ENCODE measurements at places on chromosomes 12 and 14. TPM values are rescaled to one million over a fixed set of nuclear protein-coding genes. Genes with fewer than 3 reads are reported as not detected.

- DNase-seq, result no peak
Observed at GRCh38 chr14:94545131-94545841, 16.0 kb upstream of the SERPINA4 start.

DNA sequence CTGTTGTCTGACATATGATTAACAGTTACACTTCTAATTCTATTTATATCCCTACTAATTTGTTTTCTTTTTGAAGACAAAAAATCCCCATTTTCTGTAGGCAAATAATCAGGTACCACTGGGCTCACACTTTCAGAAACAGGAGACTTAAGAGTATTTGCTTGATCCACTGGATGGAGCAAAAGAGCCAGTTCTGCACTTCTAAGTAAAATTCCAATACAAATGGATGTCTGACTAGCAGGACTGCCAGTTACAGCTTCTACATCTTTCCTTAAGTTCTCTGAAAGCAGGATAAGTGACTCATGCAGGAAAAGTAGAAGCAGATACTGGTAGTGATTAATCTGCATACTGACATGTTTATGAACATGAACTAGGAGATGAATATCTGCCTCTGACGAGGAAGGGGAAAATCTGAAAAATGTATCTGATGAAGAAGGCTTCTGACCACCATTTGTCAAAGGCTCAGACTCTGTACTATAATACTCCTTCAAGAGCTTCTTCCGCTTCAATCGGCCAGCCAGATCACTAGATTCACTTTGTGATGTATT lies 73.8 kb upstream of the ANKS1B start:
- DNase-seq, result peak; percentile 3

DNA sequence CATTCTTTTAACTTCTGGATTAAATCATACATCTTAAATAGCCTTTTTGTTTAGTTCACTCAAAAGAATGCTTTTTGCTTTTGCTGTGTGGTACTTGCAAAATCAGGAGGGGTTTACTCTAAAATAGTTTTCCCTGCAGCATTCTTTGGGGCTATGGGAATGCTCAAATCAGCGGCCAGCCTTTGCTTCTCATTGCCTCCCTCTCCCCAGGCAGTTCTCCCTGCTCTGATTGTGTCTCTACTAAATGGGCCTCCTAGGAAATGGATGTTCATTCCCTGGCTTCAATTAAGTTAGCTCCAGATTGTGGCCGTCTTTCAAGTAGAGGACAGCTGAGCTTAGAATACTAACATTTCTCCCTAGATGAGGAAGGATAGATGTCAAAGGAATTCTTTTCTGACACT lies 4.4 kb downstream of the TULP3 start:
- no peak for DNase-seq

DNA sequence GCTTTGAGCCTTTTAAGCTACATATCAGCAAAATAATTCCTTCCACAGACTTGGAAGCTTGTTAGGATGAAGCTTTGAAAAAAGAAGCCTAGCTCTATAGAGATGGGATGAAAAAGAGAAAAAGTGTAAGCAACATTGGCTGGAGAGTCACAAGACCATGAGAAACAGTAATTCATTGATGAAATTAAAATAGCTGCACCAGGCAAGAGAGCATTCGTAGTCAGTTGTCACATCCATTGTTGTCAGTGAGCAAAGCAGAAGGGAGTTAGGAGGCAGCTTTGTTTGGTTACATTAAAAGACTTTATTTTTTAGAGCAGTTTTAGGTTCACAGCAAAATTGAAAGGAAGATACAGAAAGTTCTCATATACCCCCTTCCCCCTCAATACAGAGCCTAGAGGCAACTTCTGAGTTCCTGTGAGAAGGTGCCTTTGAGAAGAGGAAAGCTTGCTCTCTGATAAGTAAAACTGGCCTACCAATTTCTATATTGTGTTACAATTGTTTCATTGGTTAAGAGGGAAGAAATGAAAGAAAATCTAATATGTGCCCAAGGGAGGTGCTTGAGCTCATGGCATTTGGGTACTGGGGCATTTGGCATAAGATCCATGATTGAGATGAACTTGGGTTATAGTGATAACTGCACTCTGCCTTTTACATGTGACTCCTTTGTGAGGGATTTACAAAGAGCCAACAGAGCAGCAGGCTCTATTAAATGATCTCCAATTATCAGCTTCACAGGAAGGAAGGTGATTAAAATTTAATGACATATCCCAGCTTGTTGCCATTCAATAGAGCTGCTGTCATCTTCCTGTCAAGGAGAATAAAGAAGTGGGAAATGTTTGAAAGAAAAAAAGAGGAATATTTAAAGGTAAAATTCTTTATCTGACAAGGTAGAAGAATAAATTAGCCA lies 361.3 kb upstream of the TMTC1 start:
- no peak for DNase-seq

- peak; percentile 36 for DNase-seq
Observed at GRCh38 chr12:57151741-57152630, 4.6 kb upstream of the LRP1-AS start.

- DNase-seq, result peak; percentile 27
Observed at GRCh38 chr12:25155022-25155576, 39.9 kb downstream of the DNAI7 start.

DNA sequence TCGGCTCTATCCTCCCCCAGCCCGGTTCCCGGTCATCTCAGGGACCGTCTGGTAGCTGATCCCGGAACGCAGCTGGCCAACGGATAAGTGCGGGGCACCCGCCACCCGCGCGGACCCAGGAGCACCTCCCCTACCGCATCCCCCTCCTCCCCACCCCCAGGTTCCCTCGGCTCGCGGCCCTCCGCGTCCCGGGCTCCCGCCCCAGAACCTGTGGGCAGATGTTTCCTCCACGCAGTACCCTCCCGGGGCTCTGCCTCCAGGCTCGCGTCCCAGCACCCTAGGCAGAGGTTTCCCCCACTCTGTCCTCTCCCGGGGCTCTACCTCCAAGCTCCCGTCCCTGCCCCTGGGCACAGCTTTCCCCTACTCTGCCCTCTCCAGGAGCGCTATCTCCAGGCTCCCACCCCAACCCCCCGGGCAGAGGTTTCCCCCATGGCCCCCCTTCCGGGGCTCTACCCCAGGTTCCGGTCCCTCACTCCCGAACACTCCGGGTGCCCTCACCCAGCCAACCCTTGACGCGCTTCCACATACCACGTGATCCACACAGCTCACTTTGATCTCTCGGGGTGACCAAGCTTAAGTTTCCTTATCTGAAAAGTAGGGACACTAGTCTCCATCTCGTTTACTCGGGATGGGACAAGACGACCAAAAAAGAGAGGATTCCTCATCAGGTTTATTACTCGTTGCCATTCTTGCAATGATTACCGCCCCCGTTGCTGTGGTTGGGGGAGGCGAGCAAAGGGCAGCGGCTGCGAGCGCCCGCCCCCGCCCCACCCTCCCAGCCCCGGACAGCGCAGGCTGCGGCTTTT lies at the start of gene CCDC38:
Gene CCDC38 (minus strand): TSS at position 91 of the 806 bp plus-strand sequence. CDS start 6,105 bp downstream, outside the sequence.
- DNase-seq, result peak; percentile 85

DNA sequence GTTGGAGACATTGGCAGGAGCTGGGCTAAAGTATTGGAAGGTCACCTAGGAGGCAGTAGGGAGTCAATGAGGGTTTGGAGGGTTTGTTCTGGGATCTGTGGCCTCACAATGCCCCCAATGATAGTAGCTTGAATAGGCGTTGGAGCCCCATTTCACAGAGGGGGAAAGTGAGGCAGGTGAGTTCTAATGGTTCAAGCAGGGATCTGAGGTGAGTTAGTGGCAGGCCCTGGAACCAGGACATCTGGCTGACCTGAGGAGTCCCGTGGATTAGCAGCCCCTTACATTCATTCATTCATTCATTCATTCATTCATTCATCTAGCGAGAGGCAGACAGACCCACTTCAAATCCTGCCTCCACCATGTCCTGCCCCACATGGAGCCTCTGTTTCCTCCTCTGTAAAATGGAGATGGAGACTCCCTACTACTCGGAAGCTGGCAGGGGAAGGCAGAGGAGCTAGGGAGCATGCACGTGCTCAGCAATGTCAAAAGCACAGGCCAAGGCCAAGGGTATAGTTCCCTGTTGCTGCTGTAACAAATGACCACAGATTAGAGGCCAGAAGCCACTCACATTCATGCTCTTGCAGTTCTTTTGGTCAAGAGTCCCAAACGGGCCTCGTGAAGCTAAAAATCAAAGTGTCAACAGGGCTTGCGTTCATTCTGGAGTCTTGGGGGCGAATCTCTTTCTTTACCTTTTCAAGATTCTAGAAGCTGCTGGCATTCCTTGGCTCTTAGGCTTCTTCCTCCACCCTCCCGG lies 2.2 kb upstream of the TMEM119 start:
- DNase-seq, result no peak

DNA sequence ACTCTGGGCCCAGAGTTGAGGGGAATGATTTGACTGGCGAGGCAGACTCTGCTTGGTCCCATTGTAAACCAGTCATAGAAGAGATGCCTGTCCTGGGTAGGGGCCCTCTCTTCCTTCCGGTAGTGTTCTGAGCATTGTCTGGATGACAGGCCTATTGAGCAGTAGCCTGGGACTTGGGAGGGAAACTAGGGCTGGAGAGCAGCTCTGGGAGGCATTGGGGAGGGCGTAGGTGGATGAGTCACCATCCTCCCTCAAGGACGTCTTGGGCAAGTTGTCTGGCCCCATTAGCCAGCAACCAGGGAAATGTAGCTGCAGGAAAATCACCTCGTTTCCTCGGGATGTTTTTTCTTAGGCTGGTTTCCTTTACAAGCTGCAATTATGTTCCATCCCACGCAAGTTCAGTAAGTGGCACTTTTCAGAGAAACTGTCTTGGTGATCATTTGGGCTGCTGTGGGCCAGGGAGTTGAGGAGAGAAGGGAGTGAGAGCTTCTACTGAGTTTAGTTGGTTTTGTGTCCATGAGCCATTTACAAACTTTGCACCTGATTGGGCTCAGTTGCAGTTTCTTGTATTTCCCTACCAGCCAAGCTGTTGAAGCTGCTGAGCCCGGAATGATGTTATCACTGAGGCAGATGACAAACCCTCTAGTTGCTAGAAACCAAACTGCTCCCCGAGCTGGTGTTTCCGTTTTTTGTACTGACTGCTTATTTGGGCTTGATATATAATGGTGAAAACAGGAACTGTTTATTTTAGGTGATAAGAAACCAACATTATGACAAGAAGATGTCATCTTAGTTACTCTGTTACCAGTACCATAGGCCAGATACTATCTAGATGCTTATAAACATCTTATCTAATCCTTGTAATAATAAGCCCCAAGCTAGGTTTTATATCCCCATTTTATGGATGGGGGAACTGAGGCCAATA lies 147.6 kb downstream of the CHST11 start:
- DNase-seq, result peak; percentile 87

- DNase-seq, result no peak
Observed at GRCh38 chr12:4584281-4584680, 22.3 kb downstream of the DYRK4 start.

DNA sequence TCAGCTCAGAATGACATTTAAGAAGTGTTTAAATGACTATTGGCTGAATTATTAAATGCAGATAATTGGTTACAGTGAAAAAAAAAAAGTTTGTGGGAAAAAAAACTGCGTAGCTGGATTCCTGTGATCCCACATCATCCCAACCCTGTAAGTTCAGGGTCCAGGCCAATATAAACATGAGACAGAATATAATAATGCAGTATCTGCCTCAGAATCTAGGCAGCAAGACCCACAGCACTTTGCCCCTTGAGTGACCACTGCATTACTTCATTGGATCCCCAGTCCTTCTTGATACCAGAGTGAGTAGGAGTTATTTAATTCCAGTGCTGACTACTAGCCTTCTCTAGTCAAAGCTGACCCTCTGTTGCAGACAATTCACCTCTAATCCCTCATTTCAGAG lies 272.6 kb downstream of the CCER1 start:
- DNase-seq, result no peak

GRCh38 chr12:46693034-46693433 lies 132.8 kb downstream of the SLC38A4 start:
- DNase-seq, result no peak

DNA sequence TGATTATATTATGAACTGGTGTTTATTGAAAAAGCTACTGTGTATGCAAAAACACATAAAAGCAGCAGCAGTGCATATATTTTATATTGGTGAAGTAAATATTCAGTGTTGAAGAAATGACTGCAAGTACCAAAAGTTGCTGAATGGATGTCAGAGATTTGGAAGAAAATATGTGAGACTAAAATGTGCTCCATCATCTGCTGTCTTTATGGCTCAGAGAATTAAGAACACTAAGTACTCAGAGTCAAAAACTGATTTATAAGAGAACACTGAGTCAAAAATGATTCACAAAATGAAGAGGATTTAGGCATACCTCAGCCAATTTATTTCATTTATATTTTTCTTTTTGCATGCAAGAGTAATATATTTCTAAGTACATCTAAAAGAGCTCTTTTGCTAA lies 86.3 kb upstream of the PDZRN4 start:
- DNase-seq, result no peak

GRCh38 chr14:105400016-105400415 lies 1.7 kb downstream of the TEX22 start:
- no peak for DNase-seq

KLRK1 gene
- total RNA-seq, result not detected

RHEBL1 gene
- total RNA-seq, result 2.4 TPM

POC1B gene
- total RNA-seq, result 9.7 TPM

CD27 gene
- not detected for total RNA-seq

CMKLR1 gene
- total RNA-seq, result 1.5 TPM

GPHB5 gene
- not detected for total RNA-seq

AMN gene
- total RNA-seq, result not detected

SDSL gene
- 7.6 TPM for total RNA-seq
